ENCODE measurements at places on chromosomes 5 and 9.

DNA sequence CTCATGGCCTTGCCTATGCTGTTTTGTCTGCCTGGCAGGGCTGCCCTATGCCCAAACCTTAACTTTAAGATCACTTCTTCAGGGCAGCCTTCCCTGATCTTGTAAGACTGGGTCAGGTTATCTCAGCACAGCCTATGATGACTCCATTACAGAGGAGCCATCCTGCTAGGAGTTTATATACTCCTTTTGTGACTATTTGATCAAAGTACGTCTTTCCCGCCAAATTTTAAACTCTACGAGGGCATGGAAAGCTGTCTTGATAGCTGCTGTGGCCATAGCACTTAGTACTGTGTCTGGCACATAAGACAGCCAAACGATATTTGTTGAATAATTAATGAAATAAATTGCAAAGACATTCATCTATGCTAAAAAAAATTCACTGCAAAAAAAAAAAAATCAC, 60.6 kb downstream of the PPP2R2B start:
- no peak for DNase-seq

GRCh38 chr9:12737871-12738270, 36.9 kb upstream of the LURAP1L start:
- DNase-seq, result no peak

DNA sequence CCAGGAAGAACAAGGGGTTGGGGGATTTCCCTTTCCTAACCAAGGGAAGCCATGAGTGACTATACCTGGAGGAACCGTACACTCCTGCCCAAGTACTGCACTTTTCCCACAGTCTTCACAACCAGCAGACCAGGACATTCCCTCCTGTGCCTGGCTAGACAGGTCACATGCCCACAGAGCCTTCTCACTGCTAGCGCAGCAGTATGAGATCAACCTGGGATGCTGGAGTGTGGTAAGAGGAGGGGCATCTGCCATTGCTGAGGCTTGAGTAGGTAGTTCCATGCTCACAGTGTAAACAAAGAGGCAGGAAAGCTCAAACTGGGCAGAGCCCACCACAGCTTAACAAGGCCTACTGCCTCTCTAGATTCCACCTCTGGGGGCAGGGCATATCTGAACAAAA, 35.9 kb downstream of the SAXO1 start:
- DNase-seq, result no peak

DNA sequence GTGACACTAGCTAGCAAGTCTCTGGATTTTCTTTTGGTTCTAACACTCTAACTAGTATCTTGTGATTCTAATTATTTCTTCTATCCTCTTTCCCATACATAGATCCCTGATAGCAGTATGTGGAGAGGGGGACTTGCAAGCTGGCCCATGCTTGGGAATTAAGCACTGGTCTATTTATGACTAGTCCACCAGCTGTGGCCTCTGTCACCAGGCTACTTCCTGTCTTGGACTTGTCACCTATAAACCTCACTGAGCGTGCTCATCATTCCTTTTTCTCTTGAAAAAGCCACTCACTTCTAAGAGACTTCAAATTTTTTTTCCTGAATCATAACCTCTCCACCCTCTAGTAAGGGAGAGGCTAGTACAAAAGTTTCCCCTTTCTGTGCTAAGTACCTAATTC, 32.3 kb upstream of the MAMDC2 start:
- DNase-seq, result no peak

- DNase-seq, result no peak
Measured at GRCh38 chr5:10731913-10732312, 29.1 kb downstream of the DAP start.

GRCh38 chr5:129977810-129978209, 73.5 kb downstream of the CHSY3 start:
- DNase-seq, result no peak

GRCh38 chr5:11110128-11110527, 349.1 kb upstream of the DAP start:
- no peak for DNase-seq

DNA sequence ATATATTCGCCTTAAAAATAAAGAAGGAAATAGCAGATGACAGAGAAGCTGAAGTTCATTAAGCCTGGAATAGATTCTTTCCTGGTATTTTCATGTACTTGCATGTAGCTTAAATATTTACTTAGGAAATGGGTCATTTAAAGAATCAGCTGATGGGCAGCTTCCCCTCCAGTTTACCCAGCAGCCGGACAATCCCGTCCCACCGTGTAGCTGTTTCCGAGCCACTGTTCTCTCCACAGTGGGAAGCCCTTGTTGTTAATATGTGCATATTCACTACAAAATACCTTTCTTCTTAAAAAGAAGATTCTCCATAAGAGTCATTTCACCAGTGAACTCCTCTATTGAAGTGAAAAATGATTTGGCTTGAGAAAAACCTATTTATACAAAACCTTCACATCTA, 187.0 kb downstream of the FANCC start:
- no peak for DNase-seq

GRCh38 chr5:137313526-137314175, 185.5 kb downstream of the SPOCK1 start:
- no peak for DNase-seq

GRCh38 chr5:75710637-75711036, 6.6 kb downstream of the POC5 start:
- DNase-seq, result no peak

GRCh38 chr9:90046317-90046861, 441.6 kb downstream of the GADD45G start:
- DNase-seq, result no peak

DNA sequence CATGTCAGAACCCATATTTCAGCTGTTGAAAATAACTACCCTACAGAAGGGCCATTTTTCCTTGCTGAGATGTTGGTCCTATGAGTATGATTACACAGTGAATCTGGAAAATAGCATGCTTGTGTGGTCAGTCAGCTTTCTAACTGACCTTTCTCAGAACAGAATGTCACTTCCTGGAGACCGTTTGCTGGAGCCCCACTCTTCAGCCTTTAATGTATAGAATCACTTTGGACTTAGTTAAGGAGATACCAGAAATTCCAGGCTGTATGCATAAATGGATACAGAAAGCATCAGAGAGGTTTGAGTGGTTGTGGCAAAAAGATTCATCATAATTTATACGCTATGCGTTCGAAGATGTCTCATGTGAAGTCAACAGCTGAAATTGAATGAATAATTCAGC, 488.1 kb downstream of the EBF1 start:
- no peak for DNase-seq

DNA sequence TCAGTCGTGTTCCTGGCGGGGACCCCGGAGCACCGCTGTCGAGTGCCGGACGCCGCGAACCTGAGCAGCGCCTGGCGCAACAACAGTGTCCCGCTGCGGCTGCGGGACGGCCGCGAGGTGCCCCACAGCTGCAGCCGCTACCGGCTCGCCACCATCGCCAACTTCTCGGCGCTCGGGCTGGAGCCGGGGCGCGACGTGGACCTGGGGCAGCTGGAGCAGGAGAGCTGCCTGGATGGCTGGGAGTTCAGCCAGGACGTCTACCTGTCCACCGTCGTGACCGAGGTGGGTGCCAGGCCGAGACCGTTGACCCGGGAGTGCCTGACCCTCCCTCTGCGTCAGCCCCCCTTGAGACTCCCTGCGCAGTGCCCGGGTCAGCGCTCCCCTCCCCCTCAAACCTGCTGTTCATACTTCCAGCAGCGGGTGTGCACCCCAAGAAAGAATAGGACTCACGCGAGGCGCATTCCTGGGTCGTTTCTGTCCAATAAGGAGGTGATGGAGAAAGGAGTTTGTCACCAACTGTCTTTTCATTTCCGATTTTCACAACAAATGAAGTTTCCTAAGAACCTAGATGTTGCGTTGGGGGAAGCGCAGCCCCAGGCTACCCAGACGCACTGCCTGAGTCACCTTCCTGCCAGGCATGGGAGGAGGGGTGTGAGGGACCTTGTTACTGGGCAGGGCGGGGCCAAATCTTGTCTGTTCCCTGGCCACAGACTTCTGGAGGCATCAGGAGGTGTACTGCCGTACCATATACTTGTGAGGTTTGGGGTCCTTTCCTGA, 722 bp downstream of the SLC22A4 start:
- no peak for DNase-seq

GRCh38 chr9:8694983-8695588, 895.5 kb upstream of the DMAC1 start:
- DNase-seq, result no peak

- peak; percentile 7 for DNase-seq
Measured at GRCh38 chr9:117278471-117279035, 136.3 kb downstream of the ASTN2 start.

DNA sequence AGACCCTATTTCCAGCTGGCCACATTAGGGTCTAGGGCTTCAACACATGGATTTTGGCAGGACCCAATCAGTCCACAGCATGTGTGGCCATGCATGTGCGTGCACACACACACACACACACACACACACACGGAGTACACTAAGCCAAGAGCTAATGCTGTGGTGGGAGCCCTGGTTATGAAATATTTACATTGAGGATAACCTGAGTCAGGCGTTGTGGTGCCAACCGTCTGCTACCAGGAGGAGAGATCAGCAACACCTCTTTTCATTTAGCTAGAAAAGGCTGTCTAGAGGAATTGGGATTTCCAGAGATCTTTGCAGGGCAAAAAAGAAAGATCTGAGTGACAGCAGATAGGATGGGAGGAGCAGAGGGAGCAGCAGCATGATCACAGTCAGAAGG, 141.5 kb downstream of the TRPM3 start:
- no peak for DNase-seq

DNA sequence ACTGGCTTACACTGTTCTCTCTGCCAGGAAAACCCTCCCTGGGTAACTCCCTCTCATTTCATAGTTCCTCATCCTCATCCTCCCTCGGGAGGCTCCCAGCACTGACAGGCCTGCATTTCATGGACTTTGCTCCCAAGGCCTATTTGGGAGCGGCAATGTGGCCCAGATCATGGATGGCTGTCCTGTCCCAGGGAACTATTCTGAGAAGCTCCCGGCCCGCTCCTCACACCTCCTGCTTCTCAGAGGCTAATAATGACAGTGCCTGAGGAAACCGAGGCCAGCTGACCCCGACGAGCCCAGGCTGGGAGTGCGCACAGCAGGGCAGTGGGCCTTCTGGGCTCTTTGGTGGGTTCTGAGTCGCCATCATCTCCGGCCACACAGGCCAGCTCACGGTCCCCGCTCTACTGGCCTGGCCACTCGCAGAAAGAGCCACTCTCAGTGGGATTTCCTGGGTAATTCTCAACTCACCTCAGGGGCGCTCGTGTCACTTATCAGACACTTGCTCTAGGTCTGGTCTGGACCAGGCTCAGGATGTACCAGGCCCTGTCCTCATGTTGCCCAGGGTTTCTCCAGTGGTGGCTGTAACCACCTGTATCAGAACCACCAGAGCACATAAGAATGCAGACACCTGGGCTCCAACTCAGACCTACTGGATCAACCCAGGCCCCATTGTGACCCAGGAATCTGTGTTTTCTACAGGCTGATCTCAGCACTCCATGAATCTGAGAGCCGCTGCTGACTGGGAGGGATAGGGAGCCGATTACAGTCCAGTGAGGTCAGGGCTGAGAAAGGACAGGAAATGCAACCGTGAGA, 2.0 kb upstream of the DOLPP1 start:
- no peak for DNase-seq

GRCh38 chr9:4939118-4939561, 45.9 kb upstream of the JAK2 start:
- DNase-seq, result no peak

DNA sequence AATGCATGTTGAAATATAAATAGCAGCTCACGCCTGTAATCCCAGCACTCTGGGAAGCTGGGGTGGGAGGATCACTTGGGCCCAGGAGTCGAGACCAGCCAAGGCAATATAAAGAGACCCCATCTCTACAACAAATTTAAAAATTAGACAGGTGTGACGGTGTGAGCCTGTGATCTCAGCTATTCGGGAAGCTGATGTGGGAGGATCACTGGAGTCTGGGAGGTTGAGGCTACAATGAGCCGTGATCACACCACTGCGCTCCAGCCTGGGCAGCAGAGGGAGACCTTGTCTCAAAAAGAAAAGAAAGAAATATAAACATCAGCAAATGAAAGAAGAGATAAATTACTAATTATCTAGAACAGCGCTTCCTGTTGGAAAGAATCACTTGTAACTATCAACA, 105.0 kb downstream of the MAPKAP1 start:
- no peak for DNase-seq

- peak; percentile 51 for DNase-seq
Measured at GRCh38 chr9:97954550-97954989, 16.6 kb upstream of the HEMGN start.

- no peak for DNase-seq
Measured at GRCh38 chr5:169758886-169759285, 121.8 kb downstream of the DOCK2 start.

- DNase-seq, result no peak
Measured at GRCh38 chr5:76703707-76704106, 12.2 kb upstream of the F2R start.

- DNase-seq, result no peak
Measured at GRCh38 chr5:5583832-5584231, 161.4 kb downstream of the ICE1 start.

- peak; percentile 34 for DNase-seq
Measured at GRCh38 chr9:71819115-71819739, 50.9 kb upstream of the CEMIP2 start.

DNA sequence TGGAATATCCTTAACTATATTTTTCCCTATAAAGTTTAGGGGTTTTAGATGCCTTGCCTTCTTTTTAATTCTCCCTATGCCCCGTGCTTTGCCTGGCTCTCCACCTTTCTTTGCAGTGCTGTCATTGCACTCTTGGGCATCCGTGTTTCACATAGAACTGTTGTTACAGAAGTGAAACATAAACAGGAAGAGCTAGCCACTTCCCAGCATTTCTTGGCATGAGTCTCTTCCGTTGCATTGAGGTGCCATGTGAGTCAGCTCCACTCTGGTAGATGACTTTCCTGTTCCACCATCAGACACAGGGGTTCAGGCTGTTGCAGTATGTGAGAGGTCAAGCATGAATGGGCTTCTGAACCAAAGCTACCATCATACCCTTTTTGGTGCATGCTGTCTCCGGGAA, 73.4 kb downstream of the ANGPTL2 start:
- no peak for DNase-seq

DNA sequence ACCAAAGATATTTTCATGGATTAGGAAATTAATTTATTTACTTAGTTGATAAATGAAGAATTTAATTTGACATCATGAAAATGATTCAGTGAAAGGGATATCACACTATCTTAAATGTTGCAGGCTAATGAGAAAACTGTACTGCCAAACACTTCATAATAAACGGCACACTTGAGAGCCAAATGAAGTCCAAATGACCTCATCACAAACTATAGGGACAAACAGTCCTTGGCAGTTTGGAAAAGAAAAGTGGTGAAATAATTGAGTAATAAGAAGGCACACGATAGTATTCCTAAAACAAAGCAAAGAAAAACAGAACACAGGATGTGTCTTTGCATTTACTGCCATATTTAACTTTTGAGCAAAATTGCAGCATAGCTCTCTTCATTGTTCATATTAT, 116.9 kb upstream of the TLR4 start:
- DNase-seq, result no peak

DNA sequence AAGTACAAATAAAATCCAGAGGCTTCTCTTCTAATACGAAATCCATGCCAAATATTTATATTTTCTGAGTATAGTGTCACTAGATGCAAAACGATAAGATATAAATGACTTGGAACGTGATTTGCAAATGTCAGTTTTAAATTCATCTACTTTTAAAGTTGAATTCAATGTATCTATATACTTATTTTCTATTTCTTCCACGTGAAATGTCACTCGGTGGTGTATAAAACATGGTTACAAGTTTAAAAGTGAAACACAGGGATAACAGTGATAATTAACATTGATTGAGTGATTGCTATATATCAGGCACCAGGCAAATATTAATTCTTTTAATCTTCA, 54.8 kb downstream of the HINT1 start:
- DNase-seq, result no peak

GRCh38 chr9:135000647-135001245, 83.0 kb upstream of the FCN1 start:
- no peak for DNase-seq
